Cortex of kidney (tissue), 1 donor: ENCODE measurements at places on chromosomes 12 and 14.

- DNase-seq: no peak
These were observed 431.9 kb downstream of the BCL11B start for GRCh38 chr14:98840091-98840490.

- no peak for DNase-seq
These were observed 772.5 kb upstream of the ALG10B start for GRCh38 chr12:37543966-37544668.

DNA sequence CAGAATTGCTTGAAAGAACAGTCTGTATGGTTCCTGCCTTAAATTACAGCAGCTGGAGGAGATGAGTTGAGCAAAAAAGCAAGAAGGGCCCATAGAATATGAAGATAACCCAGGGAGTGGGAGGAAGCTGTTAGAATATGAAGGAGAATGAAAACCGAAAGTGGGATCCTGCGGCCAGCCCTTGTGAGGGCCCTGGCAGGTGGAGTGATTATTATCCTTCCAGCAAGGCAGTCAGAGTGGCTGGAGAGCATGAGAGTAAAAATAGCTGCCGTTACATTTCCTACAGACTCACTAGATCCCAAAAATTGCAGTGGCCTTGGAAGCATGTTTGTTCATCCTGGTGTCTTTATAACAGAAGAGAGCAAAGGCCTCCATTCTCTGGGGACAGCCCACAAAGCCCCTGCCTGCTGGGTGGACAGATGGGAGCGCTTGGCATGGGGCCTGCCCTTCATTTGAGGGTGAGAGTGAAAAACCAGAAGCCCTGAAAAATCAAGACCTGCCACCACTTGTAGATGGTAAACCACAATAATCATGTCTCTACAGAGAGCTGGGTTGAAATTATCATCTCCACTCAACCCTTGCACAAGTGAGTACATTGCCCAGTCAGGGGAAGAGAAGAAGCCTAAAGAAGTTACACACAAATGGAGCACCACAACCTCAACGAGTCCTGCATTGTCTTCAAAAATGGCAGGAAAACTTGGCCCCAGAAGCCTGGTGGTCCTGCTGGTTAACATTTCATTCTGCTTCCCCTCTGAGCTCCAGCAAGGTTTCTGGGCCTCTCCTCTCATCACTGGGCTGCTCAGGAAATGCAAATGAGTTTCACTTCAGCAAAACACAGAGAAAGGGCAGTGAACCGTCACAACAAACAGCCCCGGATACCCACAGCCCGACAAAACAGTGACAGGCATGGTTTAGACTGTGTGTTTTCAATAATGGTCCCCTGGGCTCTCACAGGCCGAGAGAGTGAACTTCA lies 20.5 kb downstream of the ZDHHC22 start:
- DNase-seq: no peak

DNA sequence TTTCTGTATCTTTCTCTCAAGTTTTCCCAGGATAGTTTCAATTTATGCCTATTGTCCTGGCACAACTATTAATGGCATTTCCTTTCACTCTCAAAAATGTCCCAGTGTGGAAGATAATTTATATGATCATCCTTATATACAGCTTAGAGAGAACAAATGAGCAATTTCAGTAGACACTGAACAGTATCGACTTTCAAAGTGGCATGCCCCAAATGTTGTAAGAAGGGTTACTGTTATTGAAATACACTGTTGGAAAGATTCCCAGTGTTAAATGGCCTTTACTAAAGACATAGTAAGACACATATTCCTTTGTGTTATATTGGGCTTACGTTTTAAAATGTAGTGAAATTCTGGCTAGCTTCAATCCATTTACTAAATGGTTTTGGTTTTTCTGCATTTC lies 202.3 kb upstream of the CDKN3 start:
- DNase-seq: no peak

DNA sequence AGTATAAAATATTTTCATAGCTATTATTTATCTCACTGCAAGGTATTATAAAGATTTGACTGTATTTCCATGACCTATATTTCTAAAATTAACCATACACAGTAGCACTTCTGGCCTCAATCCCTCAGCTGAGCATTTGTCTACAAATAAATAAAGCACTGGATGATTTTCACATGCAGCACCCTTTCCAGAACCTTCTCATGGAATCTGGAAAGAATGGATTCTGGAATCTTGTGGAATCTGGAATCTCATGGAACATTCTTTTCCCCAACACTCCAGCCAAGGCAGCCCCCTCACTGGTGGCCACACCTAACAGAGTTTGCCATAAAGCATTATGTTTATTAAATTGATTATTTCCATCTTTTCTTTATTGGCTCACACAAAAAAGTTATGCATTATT lies 199.2 kb downstream of the MSRB3 start:
- DNase-seq: no peak

DNA sequence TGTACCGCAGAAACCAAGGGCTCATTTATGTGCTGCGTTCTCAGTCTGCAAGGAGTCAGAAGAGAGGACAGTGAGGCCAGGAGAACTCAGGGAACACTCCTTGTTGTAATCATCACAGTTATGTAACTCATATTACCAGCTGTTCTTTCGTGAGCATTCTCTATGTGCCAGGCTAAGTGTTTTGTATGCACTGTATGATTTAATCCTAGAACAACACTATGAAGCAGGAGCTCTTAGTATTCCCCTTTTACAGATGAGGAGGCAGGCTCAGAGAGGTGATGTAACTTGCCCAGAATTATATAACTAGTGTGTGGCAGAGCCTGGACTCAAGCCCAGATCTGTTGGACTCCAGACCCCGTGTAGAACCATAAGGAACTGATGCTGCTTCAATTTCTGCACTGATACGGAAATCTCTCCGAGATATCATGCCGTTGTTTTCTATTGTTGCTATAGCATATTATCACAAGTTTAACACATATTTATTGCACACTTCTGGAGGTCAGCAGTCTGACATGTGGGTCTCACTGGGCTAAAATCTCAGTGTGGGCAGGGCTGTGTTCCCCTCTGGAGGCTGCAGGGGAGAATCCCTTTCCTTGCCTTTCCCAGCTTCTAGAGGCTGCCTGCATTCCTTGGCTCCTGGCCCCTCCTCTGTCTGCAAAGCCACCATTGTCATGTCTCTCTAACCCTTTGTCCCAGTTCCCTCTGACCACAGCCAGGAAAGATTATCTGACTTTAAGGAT lies 16.3 kb upstream of the CD9 start:
- no peak for DNase-seq

GRCh38 chr14:23579739-23580138 lies 1.1 kb upstream of the JPH4 start:
- DNase-seq: no peak

DNA sequence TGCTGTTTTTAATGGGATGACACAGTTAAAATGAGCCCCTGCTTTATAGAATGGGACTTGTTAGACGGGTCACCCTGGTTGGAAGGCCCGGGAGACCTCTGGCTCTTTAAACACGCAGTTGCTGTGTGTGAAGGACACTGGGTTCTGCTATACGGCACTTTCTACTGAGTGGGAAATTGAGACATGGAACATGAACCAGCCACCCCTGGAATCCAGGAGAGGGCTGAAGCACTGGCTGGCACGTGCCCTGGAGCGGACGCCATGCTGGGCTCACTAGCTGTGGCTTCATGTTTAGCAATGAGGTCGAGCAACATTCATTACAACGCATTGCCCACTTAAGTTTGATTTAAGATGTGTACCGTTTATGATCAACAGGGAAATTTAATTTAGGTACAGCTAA lies 23.9 kb downstream of the CACNA1C start:
- DNase-seq: no peak

DNA sequence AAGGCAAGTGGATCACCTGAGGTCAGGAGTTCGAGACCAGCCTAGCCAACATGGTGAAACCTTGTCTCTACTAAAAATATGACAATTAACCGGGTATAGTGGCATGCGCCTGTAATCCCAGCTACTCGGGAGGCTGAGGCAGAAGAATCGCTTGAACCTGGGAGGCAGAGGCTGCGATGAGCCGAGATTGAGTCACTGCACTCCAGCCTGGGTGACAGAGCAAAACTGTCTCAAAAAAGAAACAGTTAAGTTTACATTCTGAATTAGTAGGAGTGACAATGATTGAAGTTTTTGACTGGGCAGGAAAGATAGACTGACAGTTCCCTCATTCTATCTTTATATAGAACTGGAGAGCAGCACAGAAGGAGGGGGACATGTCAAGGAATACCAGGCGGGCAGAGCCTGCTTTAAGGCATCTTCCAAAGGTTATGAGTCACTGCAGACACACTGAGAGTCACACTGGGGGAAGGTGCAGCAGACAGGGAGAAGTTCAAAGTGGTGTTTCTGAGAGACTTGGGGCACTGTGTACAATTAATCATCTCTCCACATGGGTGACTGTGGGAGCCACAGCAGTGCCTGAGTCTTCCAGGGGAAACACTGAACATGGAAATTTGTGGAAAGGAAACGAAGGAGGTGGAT lies 42.8 kb upstream of the RNASE3 start:
- DNase-seq: no peak

DNA sequence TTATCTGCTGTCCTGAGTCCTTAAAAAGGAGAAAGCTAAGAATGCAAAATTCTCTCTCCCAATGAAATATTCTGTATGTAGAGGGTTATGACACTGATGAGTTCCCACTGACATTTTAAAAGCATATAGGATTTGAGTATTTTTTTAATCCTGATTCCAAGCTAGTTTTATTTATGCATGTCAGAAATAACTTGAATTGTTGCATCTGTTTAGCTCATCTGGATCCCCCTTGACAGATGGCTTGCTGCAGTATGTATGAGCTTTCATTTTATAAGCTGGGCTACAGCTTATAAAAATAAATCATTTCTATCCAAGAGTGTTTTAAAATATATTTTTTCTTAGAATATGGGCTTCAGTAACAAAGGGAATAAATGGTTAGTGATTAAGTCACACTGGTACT lies 495.3 kb downstream of the NELL2 start:
- no peak for DNase-seq

DNA sequence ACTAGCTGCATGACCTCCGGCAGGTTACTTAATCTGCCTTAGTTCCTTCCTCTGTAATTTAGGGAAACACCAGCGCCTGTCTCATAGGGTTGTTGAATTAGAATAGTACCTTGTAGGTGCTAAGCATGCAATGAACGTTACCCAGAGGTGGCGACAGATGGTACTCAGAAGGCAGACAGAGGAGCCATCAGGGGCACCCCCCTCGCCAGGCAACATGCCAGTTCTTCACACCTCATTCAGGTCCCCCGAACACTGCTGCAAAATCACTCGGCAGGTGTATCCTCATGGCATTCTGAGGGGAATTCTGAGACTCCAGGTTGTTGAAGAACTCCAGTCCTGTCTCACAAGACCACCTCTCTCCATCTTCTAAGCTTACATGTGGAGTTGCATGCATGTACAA lies 10.1 kb downstream of the ISM2 start:
- DNase-seq: no peak

DNA sequence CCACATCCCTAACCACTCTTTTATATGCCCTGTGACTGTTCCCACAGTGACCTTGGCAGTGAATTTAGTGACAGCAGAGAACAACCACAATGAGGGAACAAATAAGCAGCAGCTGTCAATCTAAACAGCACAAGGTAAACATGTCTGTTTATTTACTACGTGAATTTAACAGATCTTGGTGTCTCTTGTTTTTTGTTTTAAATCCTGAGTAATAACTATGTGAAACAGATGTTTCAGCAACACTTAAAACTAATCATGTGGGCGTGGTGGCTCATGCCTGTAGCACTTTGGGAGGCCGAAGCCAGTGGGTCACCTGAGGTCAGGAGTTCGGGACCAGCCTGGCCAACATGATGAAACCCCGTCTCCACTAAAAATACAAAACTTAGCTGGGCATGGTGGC lies 17.0 kb upstream of the CFAP54 start:
- no peak for DNase-seq

DNA sequence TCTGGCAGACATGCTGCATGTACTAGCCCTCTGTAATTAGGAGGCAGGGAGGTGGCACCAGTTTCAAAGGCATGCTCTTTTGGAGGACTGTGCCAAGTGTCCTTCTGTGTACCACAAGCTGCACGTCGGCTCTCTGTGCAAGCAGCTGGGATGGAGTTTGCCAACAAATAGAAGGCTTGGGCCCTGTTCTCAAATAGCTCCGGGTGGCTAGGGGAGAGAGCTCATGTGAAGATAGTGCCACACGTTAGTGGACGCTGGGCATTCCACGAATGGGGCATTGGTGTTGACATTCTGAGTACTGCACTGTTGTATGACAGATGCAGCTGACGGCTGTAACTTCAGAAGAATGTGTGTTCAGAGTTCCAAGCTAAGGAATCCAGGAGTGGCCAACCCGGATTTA lies 4.4 kb downstream of the AACS start:
- DNase-seq: no peak

- no peak for DNase-seq
These were observed 2.7 kb upstream of the GZMH start for GRCh38 chr14:24612196-24612595.

- no peak for DNase-seq
These were observed 46.3 kb upstream of the SLC38A4 start for GRCh38 chr12:46872135-46872534.

DNA sequence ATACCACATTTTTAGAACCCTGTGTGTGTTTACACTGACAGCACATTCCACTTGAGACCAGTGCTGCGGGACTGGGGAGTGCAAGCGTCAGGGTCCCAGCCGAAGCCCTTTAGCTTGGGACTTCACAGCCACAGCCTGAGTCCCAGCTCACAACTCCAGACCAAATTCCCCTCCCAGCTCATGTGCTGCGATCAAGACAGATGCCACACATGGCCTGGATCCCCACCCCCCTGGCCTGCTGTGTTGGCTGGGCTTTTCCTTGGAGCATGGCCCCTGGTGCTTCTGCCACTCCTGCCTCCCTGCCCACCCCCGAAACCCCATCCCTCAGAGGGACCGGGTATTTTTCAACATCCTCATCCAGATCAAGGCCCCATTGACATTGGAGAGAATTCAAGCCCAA lies 63.7 kb downstream of the WDR20 start:
- no peak for DNase-seq

DNA sequence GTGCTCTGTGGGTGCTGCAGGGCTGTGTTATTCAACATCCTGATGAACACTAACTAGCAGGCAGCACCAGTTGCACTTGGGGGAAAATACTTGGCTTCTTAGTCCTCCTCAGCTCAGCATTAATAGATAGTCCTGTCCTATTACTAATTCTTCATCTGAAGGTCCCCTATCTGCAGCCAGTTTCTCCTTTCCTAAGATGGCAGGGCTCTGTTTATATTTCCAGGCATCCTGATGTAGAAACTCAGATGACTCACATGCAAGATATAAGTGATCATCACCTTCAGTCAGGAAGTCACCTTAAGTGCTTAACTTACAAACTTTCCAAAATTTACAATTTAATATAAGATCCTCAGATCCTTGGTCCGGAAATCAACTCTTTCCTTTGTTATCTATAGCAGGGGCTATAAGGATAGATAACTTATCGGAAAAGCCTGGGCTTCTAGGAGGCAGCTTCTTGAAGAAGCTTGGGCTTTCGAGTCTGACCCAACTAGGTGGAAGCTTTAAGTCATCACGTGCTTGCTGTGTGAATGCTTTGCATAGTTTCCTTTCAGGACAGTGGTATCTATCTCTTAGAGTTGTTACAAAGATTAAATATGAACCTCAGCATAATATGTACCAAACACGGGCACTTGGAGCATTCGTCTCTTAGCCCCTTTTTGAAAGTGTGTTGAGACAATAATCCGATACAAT lies 181.0 kb upstream of the GRIP1 start:
- DNase-seq: no peak
